ENCODE measurements at places on chromosomes 13 and 19.

DNA sequence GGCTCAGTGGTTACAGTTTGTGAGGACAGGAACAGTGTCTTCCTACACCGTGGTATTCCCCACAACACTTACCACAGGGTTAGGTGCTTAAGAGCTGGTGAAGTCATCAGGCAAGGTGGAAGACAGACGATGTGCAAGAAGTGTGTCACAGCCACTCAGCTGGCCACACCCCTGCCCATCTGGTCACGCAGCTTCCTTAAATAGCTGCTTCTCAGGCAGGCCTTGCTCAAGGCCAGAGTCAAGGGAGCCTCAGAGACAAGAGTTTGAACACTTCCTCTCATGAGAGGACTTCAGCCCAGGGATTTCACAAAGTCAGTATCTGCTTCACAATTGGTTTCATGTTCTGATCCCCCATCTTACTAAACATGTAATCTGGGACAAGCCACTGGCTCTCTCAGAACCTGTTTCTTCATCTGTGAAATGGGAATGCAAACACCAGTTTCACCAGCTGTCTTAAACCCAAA is 80.3 kb upstream of the FRY start:
- no peak for DNase-seq

DNA sequence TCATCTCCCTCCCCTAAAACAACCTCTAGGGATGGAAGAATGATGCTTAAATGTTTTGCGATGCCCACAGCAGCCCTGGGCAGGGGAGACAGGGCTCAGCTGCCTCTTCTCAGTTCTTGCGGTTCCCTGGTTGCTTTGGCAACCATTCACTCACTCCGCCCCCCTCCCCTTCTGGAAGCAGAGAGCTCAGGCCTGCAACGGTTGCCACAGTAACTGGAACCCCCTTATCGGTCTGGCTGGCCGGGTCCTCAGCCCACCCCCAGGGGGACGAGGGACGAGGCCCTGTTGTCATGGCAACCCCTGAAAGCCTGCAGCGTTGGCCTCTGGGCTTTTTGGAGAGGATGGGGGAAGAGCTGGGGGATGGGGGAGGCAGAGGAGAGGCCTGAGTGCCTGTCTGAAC is 19.5 kb downstream of the NOVA2 start:
- no peak for DNase-seq

GRCh38 chr19:7450243-7451223 is 38.3 kb downstream of the PEX11G start:
- peak; percentile 100 for DNase-seq

DNA sequence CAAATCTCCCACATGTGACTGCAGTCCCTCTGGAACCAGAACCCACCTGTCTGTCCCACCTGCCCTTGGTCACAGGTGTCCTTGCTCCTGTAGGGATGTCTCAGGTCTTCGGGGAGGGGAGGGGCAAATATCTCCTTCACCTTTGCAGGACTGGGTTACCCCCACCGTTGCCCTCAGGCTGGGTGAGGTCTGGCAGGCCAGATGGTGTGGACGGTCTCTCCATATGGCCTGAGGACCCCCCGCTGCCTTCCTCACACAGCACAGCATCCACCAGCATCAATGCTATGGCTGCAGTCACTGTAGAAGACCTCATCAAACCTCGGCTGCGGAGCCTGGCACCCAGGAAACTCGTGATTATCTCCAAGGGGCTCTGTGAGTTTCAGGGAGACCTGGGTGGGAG is 10.0 kb downstream of the SLC5A5 start:
- DNase-seq = no peak

- peak; percentile 94 for DNase-seq
Measured at GRCh38 chr19:3336680-3337523, 29.5 kb upstream of the NFIC start.

- DNase-seq = no peak
Measured at GRCh38 chr19:37669450-37669914, 14.2 kb upstream of the ZFP30 start.

- DNase-seq = no peak
Measured at GRCh38 chr19:1045247-1045603, 5.3 kb downstream of the ABCA7 start.

DNA sequence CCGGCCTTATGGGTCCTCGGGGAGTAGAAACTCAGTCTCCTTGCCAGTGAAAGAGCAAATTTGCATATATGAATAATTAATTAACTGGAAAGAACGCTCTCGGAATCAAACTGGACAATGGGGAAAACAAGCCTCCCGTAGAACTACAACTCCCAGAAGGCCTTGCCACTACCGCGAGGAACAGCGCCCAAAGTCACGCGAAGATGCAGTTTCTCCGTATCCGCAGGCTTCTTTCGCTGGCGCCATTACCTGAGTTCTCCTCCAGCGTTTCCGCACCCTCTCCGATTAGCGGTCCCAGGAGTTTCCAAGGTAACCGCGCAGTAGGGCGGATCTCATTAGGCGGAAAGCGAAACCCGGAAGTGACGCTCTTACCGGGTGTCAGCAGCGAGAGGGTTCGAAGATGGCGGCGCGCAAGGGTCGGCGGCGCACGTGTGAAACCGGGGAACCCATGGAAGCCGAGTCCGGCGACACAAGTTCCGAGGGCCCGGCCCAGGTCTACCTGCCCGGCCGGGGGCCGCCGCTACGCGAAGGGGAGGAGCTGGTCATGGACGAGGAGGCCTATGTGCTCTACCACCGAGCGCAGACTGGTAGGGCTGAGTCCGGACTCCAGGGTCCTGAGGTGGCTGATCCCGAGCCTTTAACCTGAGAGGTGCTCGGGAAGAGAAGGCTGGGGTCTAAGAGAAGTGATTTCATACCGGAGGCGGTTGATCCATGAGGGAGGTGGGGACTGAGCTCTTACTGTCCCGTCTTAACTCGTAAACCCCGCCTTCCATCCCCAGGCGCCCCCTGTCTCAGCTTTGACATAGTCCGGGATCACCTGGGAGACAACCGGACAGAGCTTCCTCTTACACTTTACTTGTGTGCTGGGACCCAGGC is at the start of gene GRWD1:
GRWD1 (plus strand) TSS at position 378 of the 876 bp plus-strand sequence; CDS start at position 401, 23 bp downstream.
- DNase-seq = peak; percentile 95

- no peak for DNase-seq
Measured at GRCh38 chr13:35468195-35468594, 8.3 kb downstream of the MAB21L1 start.

- no peak for DNase-seq
Measured at GRCh38 chr13:76210262-76210661, 574.1 kb downstream of the LMO7 start.

DNA sequence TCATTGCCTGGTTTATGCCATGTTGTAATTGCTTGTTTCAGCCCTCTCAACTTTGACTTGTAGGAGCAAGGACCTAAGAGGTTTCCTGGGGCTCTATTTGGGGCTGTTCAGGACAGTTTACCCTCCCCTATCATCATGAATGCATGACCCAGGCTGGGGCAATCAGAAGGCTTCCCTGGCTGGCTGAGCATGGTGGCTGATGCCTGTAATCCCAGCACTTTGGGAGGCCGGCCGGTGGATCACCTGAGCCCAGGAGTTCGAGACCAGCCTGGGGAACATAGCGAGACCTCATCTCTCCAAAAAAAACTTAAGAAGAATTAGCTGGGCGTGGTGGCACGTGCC is 6.1 kb upstream of the LSM4 start:
- no peak for DNase-seq

DNA sequence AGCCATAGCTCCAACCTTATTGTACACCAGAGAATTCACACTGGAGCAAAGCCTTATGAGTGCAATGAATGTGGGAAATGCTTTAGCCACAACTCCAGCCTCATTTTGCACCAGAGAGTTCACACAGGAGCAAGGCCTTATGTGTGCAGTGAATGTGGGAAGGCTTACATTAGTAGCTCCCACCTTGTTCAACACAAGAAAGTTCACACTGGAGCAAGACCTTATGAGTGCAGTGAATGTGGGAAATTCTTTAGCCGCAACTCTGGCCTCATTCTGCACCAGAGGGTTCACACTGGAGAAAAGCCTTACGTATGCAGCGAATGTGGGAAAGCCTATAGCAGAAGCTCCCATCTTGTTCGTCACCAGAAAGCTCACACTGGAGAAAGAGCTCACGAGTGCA is 5.9 kb upstream of the TRAPPC2B start:
- no peak for DNase-seq

- DNase-seq = peak; percentile 88
Measured at GRCh38 chr13:20387441-20387971, 138.2 kb downstream of the CRYL1 start.

DNA sequence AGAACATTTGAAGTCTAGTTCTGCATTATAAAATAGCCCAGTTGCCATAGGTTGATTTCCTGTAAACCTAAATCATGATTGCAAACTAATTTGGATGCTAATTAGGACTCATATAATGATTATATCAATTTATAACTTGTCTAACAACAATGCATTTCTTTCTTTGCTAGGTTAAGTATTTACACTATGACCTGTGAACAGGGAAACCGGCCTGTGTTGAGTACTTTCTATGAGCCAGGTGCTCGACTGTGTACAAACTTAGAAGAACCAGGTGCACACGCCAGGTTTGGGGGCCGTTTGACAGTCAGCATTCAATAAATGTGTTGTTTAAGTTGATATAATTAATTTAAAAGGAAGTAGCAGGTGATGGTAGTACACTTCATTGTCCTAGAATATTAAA is 203.1 kb downstream of the TM9SF2 start:
- no peak for DNase-seq

- peak; percentile 99 for DNase-seq
Measured at GRCh38 chr19:55599468-55599841, at the start of gene FIZ1. TSS of gene FIZ1 (minus strand) at chr19:55599517. CDS start at chr19:55597865, 1,652 bp downstream.

GRCh38 chr19:6228551-6229215 is 51.1 kb downstream of the MLLT1 start:
- no peak for DNase-seq

DNA sequence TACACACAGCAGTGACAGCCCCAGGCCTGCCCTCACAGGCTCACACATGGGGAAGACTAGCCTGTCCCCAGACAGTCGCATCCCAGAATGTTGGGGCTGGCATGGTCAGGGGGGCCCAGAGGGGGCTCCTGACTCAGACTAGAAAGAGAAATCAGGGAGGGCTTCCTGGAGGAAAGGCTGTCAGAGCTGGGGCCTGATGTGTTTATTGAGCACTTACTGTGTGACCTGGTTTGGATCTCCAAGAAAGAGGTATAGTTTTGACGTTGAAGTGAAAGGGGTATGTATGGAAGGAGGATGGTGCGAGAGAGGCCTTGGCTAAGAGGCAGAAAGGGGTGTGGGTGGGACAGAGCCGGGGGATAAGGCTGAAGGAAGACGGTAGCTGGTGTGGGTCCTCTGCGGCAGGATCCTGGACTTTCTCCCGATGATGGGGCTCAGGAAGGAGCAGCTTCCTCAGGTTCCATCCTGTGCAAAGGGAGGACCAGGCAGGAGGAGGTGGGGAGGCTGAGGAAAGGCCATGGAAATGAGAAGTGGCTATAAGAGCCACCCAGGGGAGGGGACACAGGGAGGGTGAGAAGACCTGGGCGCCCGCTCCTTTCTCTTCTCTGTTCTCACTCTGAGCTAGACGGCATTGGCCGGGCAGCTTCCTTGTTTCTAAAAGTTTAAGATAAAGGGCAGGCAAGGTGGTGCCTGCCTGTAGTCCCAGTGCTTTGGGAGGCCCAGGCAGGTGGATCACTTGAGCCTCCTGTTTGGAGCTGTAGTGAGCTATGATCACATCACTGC is 16.1 kb upstream of the BCL3 start:
- DNase-seq = no peak

DNA sequence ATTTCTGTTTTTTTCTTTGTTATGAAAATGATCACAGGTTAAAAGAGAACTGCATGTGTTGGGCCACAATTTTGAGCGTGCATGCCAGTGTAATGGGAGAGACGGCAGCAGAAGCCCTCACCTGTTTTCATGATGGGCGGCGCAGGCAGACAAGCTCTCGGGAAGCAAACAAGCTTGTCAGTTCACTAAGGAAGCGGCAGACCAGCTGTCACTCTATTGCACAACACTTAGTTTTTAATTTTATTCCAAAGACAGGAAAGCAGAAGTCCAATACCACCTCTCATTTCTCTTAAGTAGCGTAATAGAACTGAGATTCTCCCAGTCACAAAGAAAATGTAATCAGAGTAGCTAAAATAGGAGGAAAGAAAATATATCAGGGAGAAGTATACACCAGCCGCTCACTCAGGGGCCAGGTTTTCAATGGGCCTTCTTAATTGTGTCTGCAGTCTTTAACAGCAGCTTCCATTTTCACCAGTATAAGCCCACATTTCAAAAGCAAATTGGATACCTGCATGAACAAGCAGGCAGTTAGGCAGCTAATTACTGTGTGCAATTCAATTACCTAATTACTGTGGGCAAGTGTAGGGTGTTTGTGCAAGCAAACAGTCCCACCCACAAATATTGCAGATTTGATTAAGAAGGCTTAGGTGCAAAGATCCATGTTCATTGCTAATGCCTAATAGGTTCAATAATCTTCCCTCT is 711.4 kb downstream of the DIAPH3 start:
- no peak for DNase-seq

- no peak for DNase-seq
Measured at GRCh38 chr13:53683608-53684007, 655.0 kb downstream of the OLFM4 start.

DNA sequence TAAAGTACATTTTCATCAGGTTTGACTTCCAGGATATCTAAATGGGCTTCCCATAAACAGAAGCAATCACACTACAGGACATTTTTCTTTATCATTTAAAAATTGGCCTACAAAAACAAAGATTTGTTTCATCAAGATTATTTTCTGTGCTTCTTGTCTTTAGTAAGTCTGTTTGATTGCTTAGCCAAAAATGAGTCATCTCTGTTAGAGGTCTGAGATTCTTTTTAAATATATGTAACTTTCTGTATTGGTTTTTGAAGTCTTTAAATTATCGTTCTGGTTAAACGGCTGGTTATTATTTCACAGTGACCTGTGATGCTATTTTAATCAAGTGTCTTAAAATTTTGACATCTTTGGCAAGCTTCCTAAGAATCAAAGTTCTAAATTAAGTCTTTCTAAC is 62.7 kb downstream of the SLITRK1 start:
- no peak for DNase-seq

- DNase-seq = no peak
Measured at GRCh38 chr13:34207334-34207733, 389.4 kb downstream of the RFC3 start.

DNA sequence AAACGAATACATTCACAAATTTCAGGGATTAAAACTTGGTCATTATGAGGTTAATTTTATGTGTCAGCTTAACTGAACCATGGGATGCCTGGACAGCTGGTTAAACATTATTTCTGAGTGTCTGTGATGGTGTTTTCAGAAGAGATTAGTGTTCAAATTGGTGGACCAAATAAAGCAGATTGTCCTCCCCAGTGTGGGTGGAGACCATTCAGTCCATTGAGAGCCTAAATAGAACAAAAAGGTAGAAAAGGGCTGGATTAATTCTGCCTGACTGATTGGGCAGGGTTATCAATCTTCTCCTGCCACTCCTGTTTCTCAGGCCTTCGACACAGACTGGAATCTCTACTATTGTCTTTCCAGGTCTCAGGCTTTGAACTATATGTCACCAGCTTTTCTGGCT is 203.8 kb upstream of the SLITRK6 start:
- DNase-seq = no peak

DNA sequence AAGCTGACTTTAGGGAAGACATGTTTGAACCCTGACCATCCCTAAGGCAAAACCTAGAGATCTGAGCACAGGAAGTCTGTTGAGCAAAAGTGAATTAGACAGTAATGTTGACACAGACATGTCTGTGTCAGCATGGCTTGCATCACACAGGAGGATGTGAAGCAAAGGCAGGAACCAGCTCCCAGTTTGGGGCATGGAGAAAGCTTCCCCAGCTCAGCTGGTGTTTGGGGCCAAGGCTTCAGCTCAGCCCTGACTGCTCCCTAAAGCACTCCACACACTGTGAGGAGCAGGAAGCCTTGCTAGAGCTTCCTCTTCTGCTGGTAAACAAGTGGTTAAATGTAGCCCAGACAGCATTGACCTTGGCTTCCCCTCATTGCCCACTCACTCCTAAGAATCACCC is 153.8 kb upstream of the UBL3 start:
- DNase-seq = peak; percentile 22
